Stimulated activated CD4-positive, alpha-beta T cell treated with anti-CD3 and anti-CD28 coated beads, TNF-alpha, amount 100 ng/mL, for 1 hour (primary cell): ENCODE measurements at places on chromosomes 6 and 20.

GRCh38 chr6:135236732-135237131, 55.6 kb downstream of the MYB start:
- no peak for DNase-seq

DNA sequence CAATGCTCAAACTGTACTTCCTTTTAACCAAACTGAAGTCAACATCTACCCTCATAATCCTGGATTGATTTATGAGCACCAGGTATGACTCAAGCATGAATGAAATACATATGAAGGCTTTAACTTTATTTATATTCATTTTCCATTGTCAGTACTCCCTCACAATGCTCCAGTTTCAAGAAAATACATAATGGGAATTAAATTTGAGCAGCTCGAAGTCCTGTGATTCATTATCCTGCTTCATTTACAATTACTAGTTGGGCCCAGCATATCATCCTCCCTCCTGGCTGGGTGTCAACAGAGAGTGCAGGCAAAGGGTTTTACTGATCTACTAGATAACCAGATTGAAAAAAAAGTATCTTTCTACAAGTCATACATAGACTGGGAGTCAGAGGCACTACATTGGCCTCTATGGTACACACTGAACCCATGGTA, 10.1 kb downstream of the SAMHD1 start:
- no peak for DNase-seq

GRCh38 chr6:140341272-140341671, 966.8 kb upstream of the CITED2 start:
- DNase-seq: no peak

GRCh38 chr20:36465109-36466080, 75.9 kb upstream of the MYL9 start:
- no peak for DNase-seq

- no peak for DNase-seq
Measured at GRCh38 chr6:155155787-155156447, 107.9 kb upstream of the CLDN20 start.

GRCh38 chr20:16158090-16158975, 414.9 kb downstream of the KIF16B start:
- DNase-seq: no peak
